ENCODE measurements at places on chromosomes 3 and 15. TPM values are rescaled to one million over a fixed set of nuclear protein-coding genes. Genes with fewer than 3 reads are reported as not detected.

Gene DNAH1
- 9.6 TPM for total RNA-seq

DNA sequence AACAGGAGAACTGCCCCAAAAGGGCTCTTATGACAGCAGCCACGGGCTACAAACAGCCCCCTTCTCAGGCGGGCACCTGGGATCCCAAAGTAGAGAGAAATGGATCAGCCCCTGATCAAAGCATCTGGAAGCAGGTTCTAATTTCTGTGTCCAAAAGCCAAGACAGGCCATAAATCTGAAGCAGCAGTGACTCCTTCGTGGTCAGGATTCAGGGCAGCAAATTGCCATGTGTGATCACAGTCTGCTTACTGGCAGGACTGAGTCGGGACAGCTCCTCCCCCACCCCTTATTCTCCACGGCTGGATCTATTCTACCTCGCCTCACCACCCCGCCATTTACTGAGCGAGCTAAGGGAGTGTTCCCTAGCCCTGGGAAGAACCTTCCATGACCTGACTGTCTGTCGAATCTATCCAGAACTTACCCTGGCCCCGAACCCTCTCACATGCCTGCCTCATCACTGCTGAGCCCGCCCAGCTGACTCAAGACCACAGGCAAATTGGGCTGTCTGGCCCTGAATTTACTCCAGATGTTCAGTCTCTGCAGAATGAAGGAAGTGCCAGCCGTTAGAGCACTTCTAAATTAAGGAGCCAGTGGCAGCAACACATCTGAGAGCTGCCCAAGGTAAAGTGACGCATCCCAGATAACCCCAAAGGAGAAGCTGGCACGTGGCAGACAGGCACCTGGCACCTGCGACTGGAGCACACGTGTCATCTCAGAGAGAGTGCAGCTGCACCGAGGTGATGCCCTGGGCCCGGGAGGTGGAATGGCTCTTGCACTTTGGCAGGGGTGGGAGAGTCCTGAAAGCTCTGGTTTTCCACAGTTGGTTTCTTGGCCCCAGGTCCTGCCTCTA is 1.3 kb downstream of the LRRC15 start:
- DNase-seq: no peak

Gene A4GNT
- total RNA-seq: not detected

GRCh38 chr3:188309437-188310269 is 155.7 kb downstream of the LPP start:
- DNase-seq: no peak

DNA sequence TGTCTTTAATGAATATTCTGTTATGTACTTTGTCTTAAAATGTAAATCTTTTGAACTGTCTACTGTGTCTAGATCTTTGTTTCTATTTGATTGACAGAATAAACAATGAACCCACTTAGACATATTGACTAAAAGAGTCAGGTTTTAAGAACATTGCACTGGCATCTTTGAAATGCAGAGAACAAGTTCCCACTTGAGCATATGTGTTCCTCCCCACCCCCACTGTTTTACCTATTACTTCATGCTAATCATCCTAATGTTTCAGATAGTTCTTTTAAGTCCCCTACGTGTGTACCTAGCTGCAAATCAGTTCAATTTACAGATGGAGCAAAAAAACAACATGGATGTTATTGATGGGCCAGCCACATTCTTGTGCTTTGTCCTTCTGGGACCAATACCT is 11.7 kb upstream of the TCF12 start:
- no peak for DNase-seq

Gene PIGZ
- 3.8 TPM for total RNA-seq

DNA sequence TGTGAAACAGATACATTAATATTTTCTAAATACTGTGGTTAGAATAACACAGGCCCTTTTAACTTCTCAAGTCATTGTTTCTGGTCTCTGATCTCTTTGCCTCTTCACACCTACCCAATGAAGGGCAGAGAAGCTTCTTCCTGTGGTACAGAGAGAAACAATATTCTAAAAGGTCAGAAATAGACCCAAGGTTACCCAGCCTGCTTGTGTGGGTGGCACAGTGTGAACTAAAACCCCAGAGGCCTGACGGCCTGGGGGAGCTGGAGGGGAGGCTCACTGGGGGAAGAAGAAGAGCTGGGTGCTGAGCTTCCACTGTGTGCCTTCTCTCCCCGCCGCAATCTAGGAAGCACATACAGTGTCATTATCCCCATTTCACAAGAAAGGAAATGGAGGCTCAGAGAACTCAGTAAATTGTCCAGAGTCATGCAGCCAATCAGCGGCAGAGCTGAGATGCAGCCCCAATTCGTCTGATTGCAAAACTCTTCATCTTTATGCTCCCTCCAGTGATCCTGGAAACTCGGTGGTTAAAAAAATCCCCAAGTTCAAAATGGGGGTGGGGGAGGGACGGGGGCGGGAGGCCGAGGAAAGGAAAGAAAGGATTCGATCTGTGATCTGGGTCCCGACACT is 64.1 kb upstream of the HEG1 start:
- no peak for DNase-seq

DNA sequence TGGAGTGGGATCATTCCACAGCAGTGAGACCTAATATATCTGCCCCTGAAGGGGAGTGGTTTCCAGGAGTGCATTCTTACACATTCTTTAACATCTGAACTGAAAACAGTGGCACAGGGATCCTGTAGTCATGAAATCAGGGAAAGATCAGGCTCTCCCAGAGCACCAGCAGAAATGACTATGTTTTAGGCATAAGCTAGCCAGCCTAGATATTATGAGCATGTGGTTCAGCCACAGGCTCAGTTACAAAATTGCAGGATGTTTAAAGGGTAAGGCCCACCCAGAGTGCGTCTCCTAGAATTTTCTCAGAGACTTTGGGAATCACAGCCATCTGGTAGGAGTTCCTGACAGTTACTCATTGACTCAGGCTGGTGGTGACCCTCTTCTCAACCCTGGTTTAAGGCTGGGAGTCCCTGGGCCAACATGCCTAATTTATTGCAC is 20.9 kb downstream of the FSTL1 start:
- no peak for DNase-seq

GRCh38 chr15:68298882-68299381 is 21.4 kb downstream of the FEM1B start:
- peak; percentile 48 for DNase-seq

- DNase-seq: no peak
Measured at GRCh38 chr3:42394579-42395288, 15.7 kb downstream of the LYZL4 start.

DNA sequence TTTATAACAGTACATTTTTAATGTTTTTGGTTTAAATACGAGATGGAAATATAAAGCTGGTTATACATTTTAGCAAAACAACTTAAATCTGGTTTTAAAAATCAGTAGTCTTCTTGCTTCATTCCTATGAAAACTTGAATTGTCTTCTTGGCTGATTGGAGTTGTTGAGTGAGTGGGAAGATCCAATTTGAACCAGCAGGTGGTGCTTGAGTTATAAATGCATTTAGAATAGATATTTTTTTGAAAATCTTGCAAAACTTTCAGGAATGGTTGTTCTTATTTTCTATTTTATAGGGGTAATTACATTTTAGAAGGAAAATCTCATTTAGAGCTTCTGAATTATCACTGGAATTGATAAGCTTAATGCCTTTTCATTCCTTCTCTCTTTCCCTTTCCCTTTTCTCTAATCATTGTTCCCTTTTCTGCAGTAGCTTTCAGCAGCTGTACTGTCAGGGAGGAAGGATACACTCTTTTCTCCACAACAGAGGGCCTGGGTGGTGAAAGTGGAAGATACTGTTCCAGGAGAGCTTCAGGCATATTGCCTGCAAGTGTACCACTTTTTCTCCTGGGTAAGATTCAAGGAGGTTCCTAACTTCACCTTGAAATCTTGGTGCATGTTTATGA is 335.6 kb downstream of the NLGN1 start:
- no peak for DNase-seq

DNA sequence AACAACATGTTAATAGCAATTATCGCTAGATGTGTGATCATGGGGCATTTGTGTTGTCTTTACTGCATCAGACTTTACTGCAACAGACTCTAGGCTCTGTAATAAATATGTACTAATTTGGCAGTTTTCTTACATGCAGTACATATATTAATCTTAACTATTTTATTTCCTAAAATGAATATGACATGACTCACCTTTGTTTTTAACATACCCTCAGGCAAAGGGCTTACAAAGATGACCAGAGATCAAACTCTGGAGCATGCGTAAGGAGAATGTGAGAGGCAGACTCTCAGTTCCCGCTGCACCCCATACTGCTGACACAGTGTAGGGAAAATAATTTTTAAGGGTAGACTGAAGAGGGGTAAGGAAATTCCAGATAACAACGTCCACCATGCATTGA is 7.2 kb upstream of the FAM174B start:
- DNase-seq: no peak

Gene CCK
- total RNA-seq: not detected

DNA sequence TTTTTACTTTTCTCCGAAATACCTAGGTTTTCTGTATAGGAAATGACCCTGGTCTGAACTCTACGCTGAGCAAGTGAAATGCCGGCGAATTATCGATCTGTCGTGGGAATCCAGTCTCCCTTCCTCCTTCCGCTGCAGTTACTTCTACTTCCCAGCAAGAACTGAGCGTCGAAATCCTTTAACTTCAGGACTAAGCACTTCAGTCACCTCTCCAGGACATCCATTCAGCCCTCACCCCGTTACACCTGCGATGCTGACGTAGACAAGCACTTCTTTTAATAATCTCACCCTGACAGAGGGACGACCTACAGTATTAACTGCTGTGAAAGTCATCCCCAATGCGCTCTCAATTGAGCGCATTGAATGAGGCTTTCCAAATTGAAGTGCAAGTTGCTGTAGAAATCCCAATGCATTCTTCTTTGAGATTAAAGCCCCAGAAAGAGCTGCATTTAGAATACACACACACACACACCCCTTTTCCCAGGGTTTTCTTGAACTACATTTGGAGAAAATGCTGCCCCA is 1.3 kb downstream of the TOP2B start:
- no peak for DNase-seq
